Epithelial cell of prostate (primary cell): ENCODE measurements at places on chromosomes 5 and 9.

GRCh38 chr5:180424094-180424493, 70.1 kb upstream of the CNOT6 start:
- no peak for DNase-seq

DNA sequence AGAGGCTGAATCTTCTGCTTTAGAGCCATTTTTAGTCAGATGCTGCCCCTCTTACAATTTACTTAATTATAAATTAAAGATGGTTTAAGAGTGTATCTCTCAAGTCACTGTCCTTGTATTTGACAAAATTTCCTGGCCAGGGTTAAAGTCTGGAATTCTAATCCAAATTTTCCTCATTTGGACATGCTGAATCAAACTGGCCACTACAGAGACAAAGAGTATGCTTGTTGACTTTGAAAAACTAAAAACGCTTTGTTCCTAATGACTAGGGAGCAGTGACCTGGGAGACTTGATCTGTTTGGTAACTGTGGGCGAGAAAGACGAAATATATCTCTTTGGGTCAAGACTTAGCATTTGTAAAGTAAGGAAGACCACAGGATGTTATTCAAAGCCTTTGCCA, 303.2 kb downstream of the ZSWIM6 start:
- DNase-seq: no peak

DNA sequence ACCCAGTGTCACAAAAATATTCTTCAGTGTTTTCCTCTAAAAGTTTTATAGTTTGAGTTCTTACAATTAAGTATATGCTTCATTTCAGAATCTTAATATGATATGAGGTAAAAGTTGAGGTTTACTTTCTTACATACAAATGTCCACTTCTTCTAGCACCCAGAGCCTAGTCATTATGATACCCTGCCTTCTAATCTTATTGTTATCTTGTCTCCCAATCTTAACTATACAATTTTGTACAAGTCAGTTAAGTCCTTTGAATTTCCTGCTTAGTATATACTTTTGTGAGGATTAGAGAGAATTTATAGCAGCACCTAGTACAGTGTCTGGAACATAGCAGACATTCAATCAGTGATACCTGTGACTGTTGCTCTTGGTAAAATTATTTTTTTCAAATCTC, 29.3 kb downstream of the RAD50 start:
- DNase-seq: no peak

DNA sequence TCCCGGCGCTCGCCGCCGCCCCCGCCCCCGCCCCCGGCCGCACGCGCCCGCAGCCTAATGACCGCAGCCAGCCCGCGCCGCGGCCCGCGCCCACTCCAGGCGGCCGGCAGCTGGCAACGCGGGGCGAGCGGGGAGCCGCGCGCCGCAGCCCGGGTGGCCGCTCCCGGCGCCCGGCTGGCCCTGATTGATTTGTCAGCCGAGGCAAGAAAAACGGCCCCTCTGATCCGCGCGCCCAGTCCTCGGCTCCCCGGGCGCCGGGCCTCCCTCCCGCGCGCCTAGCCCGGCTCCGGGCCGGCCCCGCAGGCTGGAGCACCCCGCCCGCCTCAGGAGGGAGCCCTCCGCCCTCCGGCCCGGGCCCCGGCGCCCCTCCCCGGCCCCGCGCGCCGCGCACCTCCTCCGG, 11.9 kb upstream of the LHX2 start:
- no peak for DNase-seq

- DNase-seq: peak; percentile 37
These were observed 103.4 kb downstream of the OTULIN start for GRCh38 chr5:14767735-14768507.

GRCh38 chr9:120369608-120370220, 210.3 kb downstream of the CDK5RAP2 start:
- DNase-seq: no peak

- no peak for DNase-seq
These were observed 62.5 kb downstream of the MVB12B start for GRCh38 chr9:126388964-126389708.

- no peak for DNase-seq
These were observed 12.4 kb downstream of the POLK start for GRCh38 chr5:75524071-75524470.

DNA sequence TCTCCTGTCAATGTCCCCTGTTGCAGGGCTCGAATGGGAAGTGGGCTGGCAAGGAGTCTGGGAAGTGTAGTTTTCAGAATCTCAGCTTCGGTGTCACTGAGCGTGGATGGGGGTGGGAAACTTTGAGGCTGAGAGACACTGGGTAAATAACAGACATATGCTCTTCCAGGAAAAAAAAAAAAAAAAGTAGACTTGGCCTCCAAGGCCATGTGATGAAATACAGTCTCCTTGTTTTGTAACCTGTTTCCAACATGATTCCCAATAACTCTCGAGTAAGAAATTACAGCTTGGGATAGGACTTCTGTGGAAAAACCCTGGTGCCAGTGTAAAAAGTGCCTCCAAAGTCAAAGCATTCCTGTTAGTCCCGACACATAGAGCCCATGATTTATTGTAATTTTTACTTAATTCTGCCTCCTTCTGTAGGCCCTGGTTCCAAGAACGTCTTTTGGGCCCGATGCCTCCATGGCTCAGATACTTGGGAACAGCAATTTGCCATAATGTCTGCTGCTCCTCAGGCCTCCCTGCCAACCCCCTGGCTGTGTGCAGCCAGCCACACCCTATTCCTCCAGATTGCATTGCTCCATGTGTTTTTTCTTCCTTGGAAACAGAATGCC, 119.5 kb upstream of the TNC start:
- no peak for DNase-seq

GRCh38 chr9:31908891-31909480, 475.5 kb upstream of the ACO1 start:
- DNase-seq: peak; percentile 16

- DNase-seq: no peak
These were observed 120.1 kb upstream of the CD180 start for GRCh38 chr5:67316695-67317094.

DNA sequence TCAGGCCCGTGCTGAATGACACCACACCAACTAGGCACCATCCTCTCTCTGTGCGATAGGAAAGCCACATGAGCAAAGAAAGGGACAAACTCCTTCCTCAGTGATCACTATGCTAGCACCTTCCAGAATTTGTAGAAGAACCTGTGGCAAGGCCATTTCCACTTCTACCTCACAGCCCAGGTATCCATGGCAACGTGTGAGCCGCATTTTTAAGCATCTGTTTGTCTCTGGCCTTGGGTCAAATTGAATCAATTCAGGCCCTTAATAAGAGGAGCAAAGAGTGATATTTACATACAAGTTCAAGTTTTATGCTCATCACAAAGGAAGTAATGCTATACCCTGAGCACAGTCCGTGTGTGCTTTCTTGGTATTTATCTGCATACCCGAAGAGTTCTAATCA, 179.3 kb downstream of the SLC12A2 start:
- DNase-seq: no peak

DNA sequence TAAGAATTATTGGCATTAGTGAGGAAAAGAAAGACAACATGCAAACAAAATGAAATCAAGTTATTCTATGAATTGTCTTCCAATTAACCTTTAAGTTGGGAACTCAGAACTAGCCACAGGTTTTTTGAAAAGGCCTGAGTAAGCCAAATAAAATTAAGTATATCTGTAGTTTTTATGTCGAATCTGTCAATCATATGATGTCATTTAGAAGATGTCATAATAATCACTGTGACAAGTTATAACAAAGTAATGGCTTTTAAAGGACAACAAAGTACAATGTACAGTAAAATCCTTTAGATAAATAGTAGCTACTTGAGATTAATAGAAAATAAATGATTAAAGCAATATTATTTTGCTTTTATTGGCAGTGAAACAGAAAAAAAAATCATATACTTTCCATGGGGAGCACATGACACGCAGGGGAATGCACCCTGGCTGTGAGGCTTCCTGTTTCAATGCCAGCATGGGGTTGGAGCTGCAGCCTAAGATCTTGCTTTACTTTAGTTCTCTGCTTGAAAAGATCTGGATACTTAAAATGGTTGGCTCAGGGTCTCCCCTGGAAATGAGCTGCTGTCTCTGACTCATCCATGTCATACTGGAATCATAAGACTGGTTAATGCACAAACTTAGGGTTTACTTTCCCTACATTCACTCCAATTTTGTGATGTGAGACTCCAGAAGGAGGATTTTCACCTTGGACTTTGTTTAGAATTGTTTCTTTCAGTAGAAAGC, 284.3 kb downstream of the TAF11L14 start:
- no peak for DNase-seq

DNA sequence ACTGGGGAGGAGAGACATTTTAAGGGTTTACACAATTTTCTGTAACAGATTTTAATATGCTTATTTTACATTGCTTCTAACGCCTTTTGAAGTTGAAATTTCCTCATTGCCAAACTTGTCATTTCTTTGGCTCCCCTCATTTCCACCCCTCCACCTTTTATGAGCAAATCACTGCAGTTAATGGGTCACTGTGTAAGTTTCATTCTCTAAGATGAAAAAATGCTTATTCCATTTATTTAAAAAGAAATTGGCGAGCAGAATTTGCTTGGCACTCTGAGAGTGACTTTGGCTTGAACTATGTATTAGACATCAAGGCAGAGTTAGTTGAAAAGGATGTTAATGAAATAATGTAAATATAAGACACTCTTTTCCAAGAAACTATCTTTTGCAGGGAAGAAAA, 66.6 kb downstream of the ITGA1 start:
- no peak for DNase-seq

- no peak for DNase-seq
These were observed 142.1 kb downstream of the EPB41L4A start for GRCh38 chr5:112276991-112277390.

DNA sequence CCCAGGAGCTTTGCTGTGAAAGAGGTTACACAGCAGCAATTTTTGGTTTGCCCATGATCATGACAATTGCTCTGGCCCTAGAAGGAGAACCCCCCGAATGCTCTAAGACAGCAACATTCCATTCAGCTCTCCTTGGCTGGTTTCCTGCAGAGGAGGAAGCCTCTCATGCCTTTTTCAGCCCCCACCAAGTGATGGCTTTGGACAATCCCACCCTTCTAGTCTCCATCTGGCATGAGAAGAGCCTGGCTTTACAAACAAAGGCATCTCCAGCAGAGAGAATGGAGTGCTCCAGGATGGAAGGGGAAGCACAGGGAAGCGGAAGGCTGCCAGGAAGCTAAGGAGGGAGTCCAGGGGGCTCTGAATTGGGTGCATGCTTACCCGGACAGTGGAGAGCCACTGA, 98.4 kb downstream of the CRB2 start:
- no peak for DNase-seq

DNA sequence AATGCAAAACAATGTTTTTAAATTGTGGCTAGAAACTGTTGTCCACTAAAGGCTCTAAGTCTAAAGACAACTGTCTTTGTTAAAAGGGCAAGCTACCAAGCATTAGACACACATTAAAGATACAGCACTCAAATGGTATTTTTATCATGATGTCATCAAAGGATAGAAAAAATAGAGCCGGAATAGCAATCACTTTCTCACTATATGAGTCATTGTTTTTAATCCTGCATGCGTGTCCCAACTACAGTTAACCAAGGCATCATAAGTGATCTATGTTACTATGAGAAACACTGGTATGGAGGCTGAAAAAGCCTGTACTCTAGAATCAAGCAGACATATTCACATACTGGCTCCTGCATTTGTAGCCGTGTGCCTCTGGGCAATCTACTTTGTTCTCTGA, 1.9 kb upstream of the PJA2 start:
- DNase-seq: peak; percentile 80

- DNase-seq: no peak
These were observed 97.5 kb upstream of the ARAP3 start for GRCh38 chr5:141779503-141779973.

GRCh38 chr9:135016037-135016640, 71.3 kb upstream of the OLFM1 start:
- DNase-seq: no peak

DNA sequence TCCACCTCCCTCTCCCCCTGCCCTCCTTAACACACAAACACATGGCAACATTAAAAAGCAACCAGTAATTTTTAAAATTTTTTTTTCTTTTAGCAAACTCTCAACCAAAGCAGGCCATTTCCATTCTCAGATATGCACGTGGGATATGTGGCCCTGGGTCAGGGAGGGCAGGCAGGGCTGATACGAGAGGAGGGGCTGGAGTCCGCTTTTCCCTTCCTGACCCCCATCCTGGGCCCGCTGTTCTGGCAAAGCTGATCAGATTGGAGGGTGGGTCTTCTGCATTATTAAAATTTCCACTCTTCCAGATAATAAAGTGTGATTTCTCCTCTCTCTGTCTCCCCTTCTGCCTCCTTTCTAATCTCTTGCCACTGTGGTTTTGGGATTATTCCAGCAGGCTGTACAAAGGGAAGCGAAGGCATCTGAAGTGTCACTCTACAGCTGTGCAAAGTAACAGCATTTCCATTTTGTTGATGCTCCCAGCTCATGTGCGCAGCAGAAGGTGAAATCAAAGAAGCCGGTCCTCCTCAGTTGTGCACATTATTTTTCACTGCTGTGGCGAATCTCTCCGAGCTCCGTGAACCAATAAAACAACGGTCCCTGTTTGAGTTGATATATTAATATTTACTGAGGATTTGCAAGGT, 12.0 kb downstream of the IRX1 start:
- no peak for DNase-seq

DNA sequence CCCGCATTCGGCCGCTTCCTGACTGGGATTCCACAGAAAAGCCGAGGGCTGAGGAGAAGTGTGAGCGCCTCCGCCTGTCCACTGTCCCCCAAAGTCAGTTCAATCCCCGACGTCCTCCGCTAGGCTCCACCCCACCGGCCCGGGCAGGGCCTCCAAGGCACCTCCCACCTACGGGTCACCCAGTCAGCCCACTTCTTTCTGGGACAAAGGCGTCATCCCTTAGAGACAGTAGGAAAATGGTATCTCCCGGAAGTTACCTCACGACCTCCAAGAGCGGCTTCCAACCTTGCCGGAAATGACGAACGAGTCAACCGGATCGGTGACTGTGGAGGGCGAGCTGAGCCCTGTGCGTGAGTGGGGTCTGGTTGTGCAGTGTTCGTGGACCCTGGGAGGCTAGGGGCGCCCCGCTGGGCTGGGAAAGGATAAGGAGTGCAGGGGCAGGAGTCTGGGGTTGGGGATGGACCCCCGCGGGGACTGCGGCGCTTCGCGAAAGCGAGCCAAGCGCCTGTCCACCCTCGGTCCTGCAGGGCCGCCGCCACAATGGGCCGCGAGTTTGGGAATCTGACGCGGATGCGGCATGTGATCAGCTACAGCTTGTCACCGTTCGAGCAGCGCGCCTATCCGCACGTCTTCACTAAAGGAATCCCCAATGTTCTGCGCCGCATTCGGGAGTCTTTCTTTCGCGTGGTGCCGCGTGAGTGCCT, at the start of the genes GDF9 and UQCRQ:
Gene GDF9 (minus strand): TSS at position 128 of the 704 bp plus-strand sequence. CDS start 1,936 bp downstream, outside the sequence.
Gene UQCRQ (plus strand): TSS at position 301 of the 704 bp plus-strand sequence. CDS start 240 bp downstream, at position 541.
- DNase-seq: peak; percentile 99

- no peak for DNase-seq
These were observed 43.2 kb downstream of the SLC36A1 start for GRCh38 chr5:151490627-151491026.

- DNase-seq: no peak
These were observed 269.1 kb downstream of the EFNA5 start for GRCh38 chr5:107401470-107402122.

DNA sequence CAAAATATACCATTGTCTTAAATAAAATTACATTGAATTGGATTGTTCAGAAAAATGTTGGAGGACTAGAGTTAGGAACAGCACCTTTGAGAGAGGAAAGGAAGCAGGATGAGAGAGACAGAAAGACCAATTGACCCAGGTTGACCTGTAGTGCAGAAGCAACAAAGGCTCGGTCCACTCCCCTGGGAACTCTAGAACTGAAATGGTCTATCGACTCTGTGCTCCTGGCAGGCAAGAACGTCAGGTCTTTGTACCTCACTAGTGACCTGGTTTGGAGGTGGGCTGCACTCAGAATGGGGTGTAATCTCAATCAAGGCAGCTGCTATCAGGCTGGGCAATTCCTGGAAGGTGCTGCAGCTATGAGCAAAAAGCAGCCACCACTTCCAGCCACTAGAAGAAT, 110.8 kb downstream of the FAM174A start:
- no peak for DNase-seq
